ENCODE measurements at places on chromosomes 3 and 15.

DNA sequence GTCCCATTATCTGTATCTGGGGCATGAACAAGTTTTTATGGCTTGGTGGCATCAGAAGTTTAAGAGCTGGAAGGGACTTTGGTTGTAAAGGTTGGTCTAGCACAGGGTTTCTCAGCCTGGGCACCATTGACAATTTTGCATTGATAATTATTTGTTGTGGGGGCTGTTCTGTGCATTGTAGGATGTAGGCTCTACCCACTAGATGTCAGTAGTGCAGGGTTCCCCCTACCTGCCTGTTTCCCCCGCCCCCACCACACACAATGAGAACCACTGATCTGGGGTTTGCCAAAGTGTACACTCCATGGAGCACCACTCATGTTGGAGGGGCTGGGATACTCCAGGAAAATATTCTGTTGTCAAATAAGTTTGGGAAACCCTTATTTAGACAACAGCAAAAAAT, 42.7 kb downstream of the PLCL2 start:
- no peak for DNase-seq

GRCh38 chr3:99863588-99863987, 45.9 kb downstream of the CMSS1 start:
- DNase-seq, result no peak

- no peak for DNase-seq
Measured at GRCh38 chr3:184296616-184297015, 2.4 kb upstream of the PSMD2 start.

DNA sequence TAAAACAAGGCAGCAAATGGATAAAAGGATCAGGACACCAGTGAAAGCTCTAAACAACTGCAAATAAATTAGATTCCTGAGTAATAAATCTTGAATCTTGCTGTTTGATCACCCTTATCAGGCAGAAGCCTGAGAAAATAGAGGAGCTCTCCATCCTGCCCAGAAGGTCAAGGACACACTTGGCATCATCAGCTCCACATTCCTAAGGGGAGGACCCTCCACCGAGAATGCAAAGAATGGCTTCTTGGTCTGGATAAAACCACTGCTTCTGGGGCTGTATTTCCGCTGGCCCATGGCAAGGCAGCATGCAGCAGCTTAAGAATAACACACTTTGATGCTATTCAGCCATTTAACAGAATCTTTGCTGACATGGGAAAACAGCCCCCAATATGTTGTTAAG, 108.9 kb upstream of the TSC22D2 start:
- DNase-seq, result no peak

GRCh38 chr15:47334805-47335535, 382.3 kb upstream of the SEMA6D start:
- no peak for DNase-seq

DNA sequence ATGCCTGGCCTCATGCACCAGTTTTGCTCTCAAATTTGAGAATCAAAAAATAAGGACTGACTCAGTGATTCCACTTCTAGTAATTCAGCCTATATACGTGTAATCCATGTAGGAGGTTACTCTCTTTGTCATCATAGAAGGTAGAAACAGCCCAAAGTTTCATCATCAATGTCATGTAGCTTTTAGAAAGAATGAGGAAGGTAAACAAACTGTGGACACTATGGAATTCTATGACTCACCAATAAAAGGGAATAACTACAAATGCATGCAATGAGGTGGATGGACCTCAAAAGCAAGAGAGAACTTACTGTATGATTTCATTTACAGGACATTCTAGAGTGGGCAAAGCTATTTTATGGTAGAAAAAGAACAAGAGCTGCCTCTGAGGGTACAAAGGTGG, 93.2 kb upstream of the LRIG1 start:
- no peak for DNase-seq

Data from Calu3 (cell line).